ENCODE measurements at places on chromosomes 12 and 14. TPM values are rescaled to one million over a fixed set of nuclear protein-coding genes. Genes with fewer than 3 reads are reported as not detected.
A peak's percentile ranks its signal among the peaks of the same experiment; 100 is the strongest.

- peaks cover 28% of the 10 kb centered on the region for H3K36me3 ChIP-seq
- H3K27me3 ChIP-seq, result no peaks in the 10 kb centered on the region
- H3K4me3 ChIP-seq, result peak overlapping the region; percentile 96
- no peak for DNase-seq
- H3K4me1 ChIP-seq, result 0 out of 2 replicates have a peak, but pooled peaks cover 5% of the 10 kb centered on the region
- no peak overlapping the region for H3K27ac ChIP-seq
These were observed 618 bp upstream of the PGAM5 start for GRCh38 chr12:132710043-132710404.

DNA sequence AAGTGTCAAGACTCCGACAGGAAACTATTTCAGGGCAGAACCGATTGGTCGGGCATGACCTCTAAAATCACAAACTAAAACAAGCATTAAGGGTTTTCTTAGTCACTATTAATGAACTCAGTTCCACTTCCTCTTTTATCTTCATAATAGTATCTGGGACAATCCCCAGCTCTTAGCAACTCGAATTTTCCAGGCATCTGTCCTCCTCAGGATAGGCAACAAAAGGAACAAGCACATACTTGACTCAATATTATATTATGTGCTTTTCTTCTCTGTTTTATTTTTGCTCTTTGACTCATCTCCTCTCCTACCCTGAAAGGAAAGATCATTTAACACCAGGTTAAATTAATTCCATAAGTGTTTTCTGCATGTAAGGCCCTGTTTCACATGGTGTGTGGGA lies 638.3 kb upstream of the TBX3 start:
- no peaks in the 10 kb centered on the region for H3K27me3 ChIP-seq
- H3K4me1 ChIP-seq, result peaks cover 9% of the 10 kb centered on the region
- no peak for DNase-seq
- H3K36me3 ChIP-seq, result no peaks in the 10 kb centered on the region
- no peak overlapping the region for H3K4me3 ChIP-seq
- H3K27ac ChIP-seq, result no peak overlapping the region

The NPFF gene
- not detected for total RNA-seq

GRCh38 chr14:61754627-61755381 lies 7.4 kb upstream of the SNAPC1 start:
- H3K27ac ChIP-seq, result peak overlapping the region; percentile 94
- peaks cover 37% of the 10 kb centered on the region for H3K4me1 ChIP-seq
- H3K4me3 ChIP-seq, result no peak overlapping the region
- no peaks in the 10 kb centered on the region for H3K27me3 ChIP-seq
- peak; percentile 31 for DNase-seq

- no peak for DNase-seq
- no peaks in the 10 kb centered on the region for H3K4me1 ChIP-seq
- 0 out of 2 replicates have a peak, but pooled peaks cover 3% of the 10 kb centered on the region for H3K27me3 ChIP-seq
- no peaks in the 10 kb centered on the region for H3K36me3 ChIP-seq
These were observed 113.0 kb downstream of the FOXG1 start for GRCh38 chr14:28879573-28879996.

GRCh38 chr12:81174664-81175063 lies 96.8 kb downstream of the ACSS3 start:
- H3K27me3 ChIP-seq, result no peaks in the 10 kb centered on the region
- no peak overlapping the region for H3K27ac ChIP-seq
- H3K4me1 ChIP-seq, result peaks cover 5% of the 10 kb centered on the region
- no peak overlapping the region for H3K4me3 ChIP-seq

DNA sequence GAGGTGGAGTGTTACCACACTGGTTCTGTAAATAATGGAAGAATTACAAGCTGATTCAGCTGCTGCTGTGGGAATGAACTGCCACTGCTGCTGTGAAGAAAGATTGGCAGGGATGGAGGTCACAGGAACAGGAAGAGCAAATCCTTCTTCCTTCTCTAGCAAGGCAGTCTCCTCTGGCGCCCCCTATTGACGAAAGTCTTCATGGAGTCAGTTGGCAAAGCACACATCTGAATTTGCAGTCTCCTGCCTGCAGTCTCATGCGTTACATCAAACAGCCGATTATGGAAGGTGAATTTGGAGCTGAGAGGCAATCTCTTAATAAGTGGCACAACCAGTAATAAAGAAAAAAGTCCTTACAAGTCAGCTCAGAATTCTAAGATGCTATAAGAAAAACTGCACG lies 106.0 kb upstream of the TMTC1 start:
- H3K36me3 ChIP-seq, result no peaks in the 10 kb centered on the region
- DNase-seq, result no peak
- no peak overlapping the region for H3K27ac ChIP-seq

GRCh38 chr14:51094282-51094821 lies 553 bp downstream of the TRIM9 start:
- peak overlapping the region; percentile 36 for H3K4me3 ChIP-seq
- H3K4me1 ChIP-seq, result peaks cover 19% of the 10 kb centered on the region
- no peaks in the 10 kb centered on the region for H3K36me3 ChIP-seq

DNA sequence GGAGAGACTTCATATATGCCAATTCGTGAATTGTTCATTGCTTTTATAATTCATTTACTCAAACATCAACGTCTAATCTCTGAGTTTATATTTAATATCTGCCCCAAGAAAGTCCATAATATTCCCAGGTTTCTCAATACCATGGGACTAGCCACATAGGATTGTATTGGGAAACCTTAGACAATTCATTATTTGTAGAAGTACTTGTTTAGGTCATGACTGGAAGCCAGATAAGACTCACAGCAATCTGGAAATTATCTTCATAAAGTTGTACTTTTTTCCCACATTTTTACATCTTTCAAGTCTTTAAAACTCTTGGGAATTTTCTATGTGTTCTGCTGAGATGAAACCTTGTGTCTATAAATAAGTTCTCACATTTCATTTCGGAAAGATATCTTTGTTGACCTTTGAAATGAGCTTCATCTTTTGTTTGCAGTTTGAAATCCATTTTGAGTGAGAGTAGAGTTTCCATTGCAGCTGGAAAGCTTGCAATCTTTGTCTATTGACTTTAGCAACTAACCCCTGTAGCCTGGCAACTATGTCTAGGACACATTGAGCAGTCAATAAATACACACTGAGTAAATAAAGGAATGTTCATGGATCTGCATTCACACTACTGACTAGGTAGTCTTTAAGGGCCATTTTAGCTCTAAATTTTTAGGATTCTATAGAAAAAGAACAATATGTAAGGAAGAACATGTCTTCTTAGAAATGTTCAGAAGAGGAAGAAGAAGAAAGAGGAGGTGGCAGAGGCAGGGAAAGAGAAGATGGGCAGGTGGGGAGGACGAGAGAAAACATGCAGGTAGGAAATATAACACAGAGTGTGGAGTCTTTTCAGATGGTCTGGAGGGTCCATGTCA lies 154.4 kb downstream of the LRIG3 start:
- no peaks in the 10 kb centered on the region for H3K36me3 ChIP-seq
- H3K4me1 ChIP-seq, result peaks cover 29% of the 10 kb centered on the region
- H3K27ac ChIP-seq, result no peak overlapping the region
- DNase-seq, result no peak

- H3K27me3 ChIP-seq, result no peaks in the 10 kb centered on the region
- peaks cover 77% of the 10 kb centered on the region for H3K36me3 ChIP-seq
- no peak for DNase-seq
- H3K27ac ChIP-seq, result peak overlapping the region; percentile 20
- no peak overlapping the region for H3K4me3 ChIP-seq
These were observed 7.7 kb downstream of the RACGAP1 start for GRCh38 chr12:50017641-50018040.

GRCh38 chr12:1935700-1936378 lies 17.4 kb upstream of the CACNA2D4 start:
- no peak overlapping the region for H3K4me3 ChIP-seq
- H3K27ac ChIP-seq, result no peak overlapping the region
- DNase-seq, result no peak
- H3K27me3 ChIP-seq, result no peaks in the 10 kb centered on the region

- H3K27me3 ChIP-seq, result no peaks in the 10 kb centered on the region
- H3K4me3 ChIP-seq, result no peak overlapping the region
- no peak overlapping the region for H3K27ac ChIP-seq
- no peak for DNase-seq
- no peaks in the 10 kb centered on the region for H3K36me3 ChIP-seq
These were observed 5.5 kb downstream of the MAP3K12 start for GRCh38 chr12:53493610-53494391.

DNA sequence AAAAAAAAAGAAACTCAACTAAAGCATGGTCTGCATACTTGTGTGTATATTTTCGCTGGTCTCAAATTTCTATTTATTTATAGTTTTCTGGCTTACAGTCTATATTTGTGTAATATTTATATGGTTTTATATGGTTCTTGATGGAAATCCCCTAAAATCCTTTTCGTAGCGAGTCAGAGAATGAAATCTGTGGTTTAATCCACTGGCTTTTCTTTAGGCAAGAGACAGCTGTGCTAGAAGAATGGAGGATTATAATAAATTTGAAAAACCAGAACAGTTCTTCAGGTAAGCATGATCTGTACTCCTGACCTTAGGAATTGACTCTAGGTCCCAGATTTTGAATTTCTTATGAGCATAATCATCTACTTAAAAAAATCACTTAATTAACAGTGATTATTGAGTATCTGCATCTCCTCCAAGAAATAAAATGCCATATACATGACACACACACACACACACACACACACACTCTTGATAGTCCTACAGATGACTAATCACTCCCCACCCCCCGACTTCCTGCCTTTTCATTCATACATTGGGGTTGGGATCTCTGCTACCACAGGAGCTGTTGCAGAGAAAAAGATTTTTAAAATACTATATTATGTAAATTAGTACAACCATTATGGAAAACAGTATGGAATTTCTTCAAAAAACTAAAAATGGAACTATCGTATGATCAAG lies 113.4 kb downstream of the CRADD start:
- DNase-seq, result peak; percentile 82
- no peaks in the 10 kb centered on the region for H3K36me3 ChIP-seq
- H3K27me3 ChIP-seq, result no peaks in the 10 kb centered on the region

GRCh38 chr14:51593397-51593796 lies 58.3 kb upstream of the FRMD6 start:
- DNase-seq, result no peak
- H3K36me3 ChIP-seq, result no peaks in the 10 kb centered on the region
- H3K4me1 ChIP-seq, result peaks cover 26% of the 10 kb centered on the region
- H3K27ac ChIP-seq, result no peak overlapping the region
- H3K27me3 ChIP-seq, result no peaks in the 10 kb centered on the region

- H3K4me1 ChIP-seq, result no peaks in the 10 kb centered on the region
- no peak for DNase-seq
- no peak overlapping the region for H3K4me3 ChIP-seq
- H3K27ac ChIP-seq, result no peak overlapping the region
- no peaks in the 10 kb centered on the region for H3K27me3 ChIP-seq
These were observed 204.5 kb upstream of the TBX3 start for GRCh38 chr12:114888448-114888847.

The PRORP gene
- 33.4 TPM for total RNA-seq

DNA sequence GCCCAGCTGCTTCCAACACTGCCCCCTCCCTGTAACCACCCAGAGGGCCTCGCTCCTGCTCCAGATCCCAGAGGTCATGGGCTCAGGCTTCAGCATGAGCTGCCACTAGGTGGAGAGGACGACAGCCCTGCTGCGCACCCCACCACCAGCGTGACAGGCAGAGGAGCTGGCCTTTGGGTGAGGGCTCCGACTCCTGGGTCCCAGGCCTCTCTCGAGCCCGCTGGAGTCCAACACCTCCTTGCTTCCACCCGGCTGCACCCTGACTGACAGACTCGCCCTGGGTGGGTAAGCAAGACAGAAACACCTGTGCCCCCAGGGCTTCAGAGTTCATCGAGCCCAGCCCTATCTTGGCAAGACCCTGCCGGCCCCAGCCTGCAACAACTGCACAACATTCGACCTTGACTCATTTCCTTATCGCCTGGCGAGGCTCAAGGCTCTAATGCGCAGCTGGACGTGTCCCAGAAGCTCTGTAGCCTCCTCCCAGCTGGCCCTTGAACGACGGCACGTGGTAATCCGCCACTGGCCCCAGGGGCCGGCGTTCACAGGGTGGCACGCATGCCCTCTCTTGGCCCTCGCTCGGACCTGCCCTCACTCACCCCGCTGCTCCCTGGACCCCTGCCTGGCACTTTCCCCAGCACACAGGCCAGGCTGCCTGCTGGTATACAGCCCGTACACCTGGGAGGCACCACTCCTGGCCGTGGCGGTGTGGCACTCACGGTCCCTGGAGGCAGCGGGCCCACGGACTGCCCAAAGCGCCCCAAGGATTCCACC lies 28.0 kb downstream of the VPS37B start:
- DNase-seq, result no peak
- H3K4me3 ChIP-seq, result no peak overlapping the region

The FOXG1 gene
- total RNA-seq, result not detected

GRCh38 chr14:63394841-63395240 lies 76.1 kb upstream of the GPHB5 start:
- H3K4me3 ChIP-seq, result no peak overlapping the region
- H3K27me3 ChIP-seq, result no peaks in the 10 kb centered on the region
- peaks cover 17% of the 10 kb centered on the region for H3K36me3 ChIP-seq
- no peak for DNase-seq
- no peak overlapping the region for H3K27ac ChIP-seq
- H3K4me1 ChIP-seq, result no peaks in the 10 kb centered on the region

DNA sequence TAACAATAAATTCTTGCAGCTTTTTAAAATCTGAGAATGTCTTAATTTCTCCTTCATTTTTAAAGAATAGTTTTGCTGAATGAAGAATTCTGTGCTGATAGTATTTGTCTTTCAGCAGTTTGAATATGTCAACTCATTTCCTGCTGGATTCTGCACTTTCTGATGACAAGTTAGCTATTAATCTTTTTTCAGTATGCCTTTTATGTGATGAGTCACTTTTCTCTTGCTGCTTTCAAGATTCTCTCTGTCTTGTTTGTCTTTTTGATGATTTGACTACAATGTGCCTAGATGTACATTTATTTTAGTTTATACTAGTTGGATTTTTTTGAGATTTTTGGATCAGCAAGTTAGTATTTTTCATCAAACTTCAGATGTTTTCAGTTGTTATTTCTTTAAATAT lies 87.9 kb upstream of the AVPR1A start:
- H3K4me3 ChIP-seq, result no peak overlapping the region
- H3K27me3 ChIP-seq, result no peaks in the 10 kb centered on the region
- no peak overlapping the region for H3K27ac ChIP-seq

DNA sequence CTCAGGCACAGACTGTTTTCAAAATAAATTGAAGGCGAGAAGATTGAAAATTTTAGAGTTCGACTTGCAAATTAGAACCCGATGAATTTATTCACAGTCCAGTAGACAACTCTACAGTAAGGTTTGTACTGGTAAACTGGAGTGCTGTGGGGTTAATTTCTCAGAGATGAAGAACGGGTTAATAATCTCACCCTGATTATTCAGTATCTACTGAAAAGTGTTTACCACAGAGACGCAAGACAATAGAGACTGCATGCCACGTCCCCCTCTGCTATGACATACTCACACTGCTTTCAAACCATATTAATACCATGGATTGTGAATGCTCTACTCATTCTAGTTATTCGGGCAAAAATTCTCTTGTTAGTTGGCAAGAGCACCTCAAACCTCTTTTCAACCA lies 36.1 kb downstream of the CFL2 start:
- H3K4me1 ChIP-seq, result peaks cover 12% of the 10 kb centered on the region
- H3K27ac ChIP-seq, result peak overlapping the region; percentile 59
- no peak overlapping the region for H3K4me3 ChIP-seq
- H3K36me3 ChIP-seq, result no peaks in the 10 kb centered on the region
- no peak for DNase-seq
